ENCODE measurements at places on chromosomes 3 and 15.
A peak's percentile ranks its signal among the peaks of the same experiment; 100 is the strongest.

GRCh38 chr3:12593473-12593872, 36.6 kb downstream of the MKRN2 start:
- peaks cover 40% of the 10 kb centered on the region for H3K36me3 ChIP-seq
- H3K27ac ChIP-seq: no peak overlapping the region
- no peak overlapping the region for H3K4me3 ChIP-seq
- no peaks in the 10 kb centered on the region for H3K4me1 ChIP-seq

DNA sequence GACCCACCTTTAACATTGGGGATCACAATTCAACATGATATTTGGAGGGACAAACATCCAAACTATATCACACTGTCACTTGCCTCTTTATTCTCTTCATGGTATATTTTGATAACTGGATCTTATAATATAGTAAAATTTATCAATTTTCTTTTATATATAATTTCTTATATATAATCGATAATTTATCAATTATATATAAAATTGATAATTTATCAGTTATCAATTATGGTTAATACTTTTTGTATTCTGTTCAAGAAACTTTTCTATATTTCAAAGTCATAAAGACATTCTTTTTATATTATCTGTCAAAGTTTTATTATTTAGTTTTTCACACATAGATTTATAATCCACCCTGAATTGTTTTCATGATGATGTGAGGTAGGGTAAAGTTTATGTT, 132.9 kb downstream of the ZNF280D start:
- no peak overlapping the region for H3K4me3 ChIP-seq
- H3K27me3 ChIP-seq: no peaks in the 10 kb centered on the region
- H3K27ac ChIP-seq: no peak overlapping the region
- H3K36me3 ChIP-seq: no peaks in the 10 kb centered on the region

- no peak overlapping the region for H3K4me3 ChIP-seq
- no peak for DNase-seq
Measured at GRCh38 chr3:36843065-36844051, 79.0 kb upstream of the DCLK3 start.

GRCh38 chr15:55289011-55289745, 435 bp downstream of the RAB27A start:
- H3K4me1 ChIP-seq: no peaks in the 10 kb centered on the region
- peak; percentile 77 for DNase-seq
- H3K27ac ChIP-seq: peak overlapping the region; percentile 91

DNA sequence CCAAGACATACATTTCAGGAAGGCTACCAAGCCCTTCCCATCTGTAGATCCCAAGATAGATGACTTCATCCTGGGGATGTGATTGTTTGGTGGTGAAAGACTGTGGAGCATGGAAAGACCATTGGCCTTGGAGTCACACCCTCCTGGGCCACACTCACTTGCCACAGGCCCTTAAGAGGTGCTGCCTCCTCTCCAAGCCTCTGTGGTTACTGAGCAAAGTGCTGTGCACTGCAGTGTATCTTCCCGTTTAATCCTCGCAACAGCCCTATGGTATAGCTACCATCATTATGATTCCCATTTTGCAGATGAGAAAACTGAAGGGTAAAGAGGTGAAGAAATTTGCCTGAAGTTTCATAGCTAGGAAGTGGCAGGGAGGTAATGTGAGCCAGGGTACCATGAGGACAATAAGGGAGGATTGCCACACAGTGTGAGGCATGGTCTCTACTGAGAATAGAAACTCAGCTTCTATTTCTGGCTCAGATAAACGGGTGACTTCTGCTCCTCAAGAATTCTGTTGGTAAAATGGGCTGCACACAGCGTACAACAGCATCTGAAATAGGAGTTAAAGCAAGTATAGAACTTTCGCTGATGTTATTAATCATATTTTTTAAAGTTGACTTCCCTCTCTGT, 23.9 kb upstream of the RHO start:
- H3K27me3 ChIP-seq: no peaks in the 10 kb centered on the region
- no peak overlapping the region for H3K4me3 ChIP-seq
- no peak for DNase-seq
- H3K4me1 ChIP-seq: peaks cover 3% of the 10 kb centered on the region

- no peak overlapping the region for H3K27ac ChIP-seq
- H3K36me3 ChIP-seq: no peaks in the 10 kb centered on the region
- no peak overlapping the region for H3K4me3 ChIP-seq
- no peak for DNase-seq
- H3K4me1 ChIP-seq: peaks cover 4% of the 10 kb centered on the region
- no peaks in the 10 kb centered on the region for H3K27me3 ChIP-seq
Measured at GRCh38 chr3:65967451-65967850, 71.3 kb downstream of the MAGI1 start.

DNA sequence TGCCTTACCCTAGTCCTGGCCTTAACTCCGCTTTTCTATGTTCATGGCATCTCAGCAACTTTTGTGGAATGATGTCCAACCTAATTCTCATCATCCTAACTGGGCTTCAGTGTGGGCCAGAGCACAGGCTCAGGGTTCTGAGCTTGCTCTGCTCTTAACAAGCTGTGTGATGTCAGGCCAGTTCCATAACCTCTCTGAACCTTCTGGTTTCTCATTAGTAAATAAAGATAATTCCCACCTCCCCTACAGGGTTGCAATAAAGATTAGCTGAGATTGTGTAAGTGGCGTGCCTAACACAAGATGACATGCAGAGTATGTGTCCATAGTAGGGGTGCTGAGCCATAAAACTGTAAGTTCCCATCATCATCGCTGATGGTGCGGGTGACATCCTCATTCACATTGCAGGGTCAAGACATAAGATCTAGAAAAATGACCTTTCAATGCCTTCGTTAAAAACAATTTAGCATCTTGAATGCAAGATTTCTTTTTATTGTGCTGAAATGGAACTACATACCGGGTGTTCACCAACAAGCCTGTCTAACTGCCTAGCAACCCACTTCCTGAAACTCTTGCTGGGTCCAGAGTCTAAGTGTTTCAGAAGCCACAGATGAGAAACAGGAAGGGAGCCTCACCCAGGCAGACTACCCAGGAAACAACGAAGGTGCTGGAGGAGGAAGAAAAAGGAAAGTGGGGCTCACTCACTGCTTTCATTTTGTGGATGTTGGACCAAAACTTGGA, 36.2 kb downstream of the CDCP1 start:
- H3K4me3 ChIP-seq: no peak overlapping the region
- no peak overlapping the region for H3K27ac ChIP-seq
- no peaks in the 10 kb centered on the region for H3K27me3 ChIP-seq

GRCh38 chr15:58524247-58524646, 92.5 kb downstream of the LIPC start:
- H3K4me1 ChIP-seq: peaks cover 25% of the 10 kb centered on the region
- no peaks in the 10 kb centered on the region for H3K27me3 ChIP-seq
- no peak overlapping the region for H3K27ac ChIP-seq
- no peaks in the 10 kb centered on the region for H3K36me3 ChIP-seq

GRCh38 chr15:92808598-92809063, 91.5 kb upstream of the CHD2 start:
- H3K4me3 ChIP-seq: peak overlapping the region; percentile 46
- peak; percentile 87 for DNase-seq
- H3K36me3 ChIP-seq: no peaks in the 10 kb centered on the region
- peaks cover 8% of the 10 kb centered on the region for H3K4me1 ChIP-seq
- H3K27ac ChIP-seq: peak overlapping the region; percentile 87

DNA sequence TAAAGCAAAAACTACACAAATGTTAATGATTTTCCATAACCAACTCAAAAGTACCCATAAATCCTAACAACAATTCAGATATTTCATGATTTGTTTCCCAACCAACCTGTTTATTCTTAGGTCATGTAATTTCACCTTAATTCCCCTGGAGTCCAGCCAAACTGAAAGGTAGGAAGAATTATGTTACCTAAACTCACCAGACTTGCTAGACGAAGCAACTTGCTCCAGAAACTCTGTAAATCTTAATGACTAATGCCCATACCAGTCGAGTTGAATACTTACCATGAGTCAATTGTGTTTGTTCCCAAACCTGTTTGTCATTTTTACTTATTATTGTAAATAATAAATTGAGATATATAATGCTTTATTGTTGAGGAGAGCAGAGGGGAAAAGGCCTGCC, 1030.0 kb downstream of the TBL1XR1 start:
- peak; percentile 56 for DNase-seq
- no peak overlapping the region for H3K27ac ChIP-seq
- no peaks in the 10 kb centered on the region for H3K36me3 ChIP-seq
- no peaks in the 10 kb centered on the region for H3K4me1 ChIP-seq

- no peak overlapping the region for H3K27ac ChIP-seq
- no peaks in the 10 kb centered on the region for H3K36me3 ChIP-seq
- H3K4me1 ChIP-seq: no peaks in the 10 kb centered on the region
- no peak for DNase-seq
- H3K4me3 ChIP-seq: no peak overlapping the region
Measured at GRCh38 chr3:89434621-89435380, 327.4 kb downstream of the EPHA3 start.

GRCh38 chr3:185837414-185837813, 12.6 kb upstream of the IGF2BP2 start:
- H3K27me3 ChIP-seq: no peaks in the 10 kb centered on the region
- H3K4me1 ChIP-seq: no peaks in the 10 kb centered on the region
- DNase-seq: no peak
- H3K4me3 ChIP-seq: no peak overlapping the region

GRCh38 chr15:75114796-75115195, 86.9 kb upstream of the C15orf39 start:
- H3K4me1 ChIP-seq: no peaks in the 10 kb centered on the region
- DNase-seq: no peak
- H3K4me3 ChIP-seq: no peak overlapping the region
- H3K27me3 ChIP-seq: no peaks in the 10 kb centered on the region

- no peak overlapping the region for H3K27ac ChIP-seq
- H3K36me3 ChIP-seq: no peaks in the 10 kb centered on the region
- no peak for DNase-seq
- peaks cover 5% of the 10 kb centered on the region for H3K4me1 ChIP-seq
- H3K27me3 ChIP-seq: no peaks in the 10 kb centered on the region
- H3K4me3 ChIP-seq: no peak overlapping the region
Measured at GRCh38 chr3:61570813-61571212, 9.4 kb downstream of the PTPRG start.

DNA sequence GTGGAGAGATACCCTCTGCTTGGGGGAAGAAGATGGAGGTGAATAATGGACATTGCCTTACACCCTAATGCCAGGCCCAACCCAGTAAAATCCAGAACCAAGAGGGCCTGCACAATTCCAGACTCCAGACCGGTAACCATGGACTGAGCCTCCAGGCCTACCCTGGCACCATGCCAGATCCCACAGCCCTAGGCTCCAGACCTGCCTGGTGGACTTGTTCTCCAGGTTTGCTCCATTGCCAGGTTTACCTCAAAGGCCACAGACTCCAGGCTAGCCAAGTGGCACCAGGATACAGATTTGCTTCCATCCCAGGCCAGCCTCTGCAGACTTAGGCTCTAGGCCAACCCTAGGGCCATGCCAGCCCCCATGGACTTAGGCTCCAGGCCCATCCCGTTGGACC, 14.0 kb downstream of the PLCH1 start:
- no peaks in the 10 kb centered on the region for H3K4me1 ChIP-seq
- no peak overlapping the region for H3K27ac ChIP-seq
- no peak overlapping the region for H3K4me3 ChIP-seq
- DNase-seq: no peak

GRCh38 chr15:87866961-87867360, 389.6 kb downstream of the NTRK3 start:
- H3K4me3 ChIP-seq: no peak overlapping the region
- DNase-seq: no peak
- no peaks in the 10 kb centered on the region for H3K4me1 ChIP-seq
- H3K27me3 ChIP-seq: no peaks in the 10 kb centered on the region
- H3K36me3 ChIP-seq: no peaks in the 10 kb centered on the region
- H3K27ac ChIP-seq: no peak overlapping the region

DNA sequence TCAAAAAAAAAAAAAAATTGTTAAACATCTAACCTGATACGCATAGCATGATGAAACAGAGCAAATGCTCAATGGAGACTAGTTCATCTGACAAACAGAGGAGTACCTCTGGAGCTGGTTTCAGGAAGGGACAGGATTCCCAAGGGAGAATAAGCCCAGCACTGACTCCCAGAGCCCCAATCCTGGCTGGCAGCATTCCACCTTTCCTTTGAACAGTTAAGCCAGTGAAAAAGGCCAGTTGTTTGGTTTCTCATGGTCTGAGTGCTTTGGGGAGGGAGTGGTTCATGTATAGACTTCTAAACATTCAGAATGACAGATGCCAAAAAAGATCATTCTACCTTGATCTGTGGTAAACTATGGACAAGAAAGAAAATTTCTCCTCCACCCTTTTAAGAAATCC, 277.9 kb upstream of the RARB start:
- no peaks in the 10 kb centered on the region for H3K4me1 ChIP-seq
- no peak overlapping the region for H3K4me3 ChIP-seq
- no peak for DNase-seq
- H3K27me3 ChIP-seq: no peaks in the 10 kb centered on the region

DNA sequence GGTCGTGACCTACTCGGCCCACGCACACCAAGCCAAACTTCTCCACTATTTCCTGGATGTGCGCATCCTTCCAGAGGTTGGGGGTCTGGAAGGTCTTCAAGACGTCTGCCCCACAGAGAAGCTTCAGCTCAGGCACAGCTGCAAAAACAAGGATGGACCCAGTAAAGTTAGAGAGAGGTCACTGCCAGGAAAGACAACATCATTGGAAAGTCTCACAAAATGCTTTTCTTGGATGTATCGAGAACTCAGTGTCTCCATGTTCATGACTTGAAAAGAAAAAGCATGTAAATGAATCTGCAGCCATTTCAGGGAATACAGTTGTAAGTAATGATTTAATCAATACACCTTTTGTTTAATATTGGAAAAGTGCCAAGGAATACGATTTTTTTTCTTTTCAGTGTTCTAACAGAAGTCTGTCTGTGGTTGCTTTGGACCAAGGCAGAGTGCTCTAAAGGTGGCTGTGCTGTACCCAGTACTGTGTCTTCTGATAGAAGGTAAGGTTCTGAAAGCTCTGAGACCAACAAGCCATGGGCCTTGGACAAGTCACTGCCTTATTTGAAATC, 21.8 kb upstream of the RBP1 start:
- H3K4me3 ChIP-seq: no peak overlapping the region
- no peak overlapping the region for H3K27ac ChIP-seq
- H3K36me3 ChIP-seq: no peaks in the 10 kb centered on the region
- DNase-seq: no peak
- H3K27me3 ChIP-seq: no peaks in the 10 kb centered on the region

DNA sequence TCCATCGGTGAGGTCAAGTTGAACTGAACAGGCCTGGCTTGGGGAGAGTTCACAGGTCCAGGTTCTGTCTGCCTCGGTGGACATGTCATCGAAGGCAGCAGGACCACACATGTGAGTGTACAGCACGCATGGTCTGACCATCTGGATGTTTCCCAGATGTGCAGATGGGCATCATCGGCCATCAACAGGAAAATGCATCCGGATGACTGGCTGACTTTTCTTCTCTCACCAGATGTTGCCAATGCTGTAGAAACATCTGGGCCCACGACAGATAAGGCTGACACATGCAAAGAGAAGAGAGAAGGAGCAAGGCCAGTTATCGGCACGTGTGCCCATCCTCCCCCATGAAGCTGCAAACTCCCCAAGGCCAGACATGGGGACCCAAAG, 45.1 kb downstream of the NOX5 start:
- no peak overlapping the region for H3K4me3 ChIP-seq
- no peak overlapping the region for H3K27ac ChIP-seq
- H3K4me1 ChIP-seq: peaks cover 12% of the 10 kb centered on the region
